A673 (cell line): ENCODE measurements at places on chromosomes 4 and X. TPM values are rescaled to one million over a fixed set of nuclear protein-coding genes. Genes with fewer than 3 reads are reported as not detected.

DNA sequence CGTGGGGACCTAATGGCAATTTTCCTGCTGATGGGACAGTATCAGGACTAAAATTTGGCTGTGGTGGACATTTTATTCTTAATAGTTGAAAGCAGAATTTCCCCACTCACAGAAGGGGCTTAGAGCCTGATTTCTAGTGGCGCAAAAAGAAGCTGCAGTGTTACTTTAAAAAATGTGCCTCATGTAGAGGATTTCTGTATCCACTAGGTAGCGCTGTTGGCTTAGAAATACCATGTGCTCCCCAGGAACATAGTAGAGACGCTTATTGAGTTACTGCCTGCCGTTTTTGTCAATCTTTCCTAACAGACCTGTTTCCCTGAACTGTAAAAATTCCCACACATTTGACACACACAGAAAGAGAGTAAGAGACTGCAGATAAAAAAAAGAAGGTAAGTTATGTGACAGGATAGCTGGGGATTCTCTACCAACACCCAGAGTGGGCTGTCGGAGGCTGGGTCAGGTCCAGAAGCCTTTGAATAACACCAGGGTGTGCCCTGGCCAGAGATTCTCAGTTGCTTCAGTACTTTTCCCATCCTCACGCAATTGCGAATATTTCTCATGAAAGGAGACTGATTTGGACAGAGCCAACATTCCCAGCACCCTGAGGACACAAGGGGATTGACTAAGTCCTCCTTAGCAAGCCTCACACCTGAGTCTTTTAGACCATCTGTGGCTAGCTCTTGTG is 88.4 kb downstream of the ZXDA start:
- peak; percentile 81 for DNase-seq
- H3K4me3 ChIP-seq: peak overlapping the region; percentile 36
- no peaks in the 10 kb centered on the region for H3K27me3 ChIP-seq
- H3K36me3 ChIP-seq: no peaks in the 10 kb centered on the region

DNA sequence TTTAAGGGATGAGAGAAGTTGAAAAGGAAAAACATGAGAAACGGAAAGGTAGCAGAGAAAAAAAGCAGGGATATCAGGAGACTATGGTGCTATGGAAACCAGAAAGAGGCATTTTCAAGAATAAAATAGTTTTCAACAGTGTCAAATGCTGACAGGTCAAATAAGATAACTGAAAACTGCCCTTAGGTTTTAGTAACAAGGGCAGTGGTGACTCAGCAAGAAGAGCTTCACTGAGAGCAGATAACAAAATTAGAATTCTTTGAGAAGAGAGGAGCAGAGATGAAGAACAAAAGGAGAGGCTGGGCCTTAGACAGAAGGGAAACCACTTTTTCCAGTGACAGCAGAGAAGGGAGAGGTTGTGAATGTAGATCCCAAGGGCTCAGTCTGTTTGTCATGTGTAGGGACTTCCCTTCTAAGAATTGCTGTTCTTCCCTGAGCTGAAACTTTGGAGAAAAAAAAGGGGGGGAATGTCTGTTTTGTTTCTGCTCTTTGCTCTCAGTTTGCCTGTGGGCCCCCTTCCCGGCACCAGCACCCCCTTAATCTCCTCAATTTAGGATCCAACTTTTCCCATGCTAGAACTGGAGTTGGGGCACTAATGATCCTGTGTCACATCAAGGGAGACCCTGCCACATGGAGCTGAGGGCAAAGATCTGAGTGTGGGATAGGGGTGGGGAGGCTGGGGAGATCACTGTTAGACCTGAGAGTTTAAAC is 26.8 kb upstream of the MAGEA10 start:
- DNase-seq: no peak
- H3K4me3 ChIP-seq: no peak overlapping the region
- H3K36me3 ChIP-seq: no peaks in the 10 kb centered on the region

MND1 gene
- 43.7 and 46.8 TPM in 2 replicates for total RNA-seq

FAM53A gene
- total RNA-seq: 1.6 and 3.1 TPM in 2 replicates

DNA sequence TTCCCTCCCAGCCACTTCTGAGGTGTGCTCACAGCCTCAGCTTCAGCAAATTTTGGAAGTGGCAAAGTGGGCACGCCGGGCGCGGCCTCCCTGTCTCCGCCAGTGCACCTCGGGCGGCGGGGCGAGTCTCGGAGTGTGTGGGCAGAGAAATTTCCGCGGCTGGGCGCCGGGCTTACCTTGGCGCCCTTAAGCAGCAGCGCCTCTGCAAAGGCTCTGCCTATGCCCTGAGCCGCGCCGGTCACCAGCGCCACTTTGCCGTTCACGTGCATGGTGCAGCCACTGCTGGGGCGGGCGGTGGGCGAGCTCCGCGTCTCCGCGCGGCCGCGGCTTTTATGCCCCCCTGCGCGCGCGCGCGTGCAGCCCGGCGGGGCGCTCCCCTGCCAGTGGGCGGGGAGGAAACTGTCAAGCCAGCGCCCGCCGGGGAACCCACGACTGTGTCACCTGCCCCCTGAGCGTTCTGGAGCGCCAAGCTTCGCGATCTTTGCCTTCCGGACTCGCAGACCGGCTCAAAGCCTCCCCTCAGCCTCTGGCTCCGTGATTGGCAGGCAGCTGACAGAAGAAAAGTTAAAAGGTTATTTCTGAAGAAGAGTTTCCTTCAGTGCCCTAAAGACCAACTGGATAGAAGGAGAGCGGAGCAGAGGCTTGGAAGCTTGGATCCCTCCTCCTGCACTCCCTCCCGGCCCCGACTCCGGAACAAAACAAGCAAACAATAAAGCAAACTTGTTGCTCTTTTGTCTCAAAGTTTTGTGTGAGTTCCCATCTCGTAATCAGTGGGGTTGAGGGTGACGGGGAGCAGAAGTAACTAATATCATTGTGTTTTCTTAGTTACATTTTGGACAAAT is at the start of gene HPGD:
HPGD (minus strand) TSS at position 306 of the 842 bp plus-strand sequence; CDS start at position 269, 37 bp downstream.
- H3K27ac ChIP-seq: no peak within 1 kb of the TSS
- peak within 1 kb of the TSS; percentile 52 for H3K4me3 ChIP-seq
- DNase-seq: peak; percentile 61
- peaks cover 4% of the 10 kb centered on the region for H3K4me1 ChIP-seq
- no peaks in the 10 kb centered on the region for H3K36me3 ChIP-seq

- H3K27me3 ChIP-seq: peaks cover 25% of the 10 kb centered on the region
- no peaks in the 10 kb centered on the region for H3K36me3 ChIP-seq
- H3K27ac ChIP-seq: peak overlapping the region; percentile 16
- no peak overlapping the region for H3K4me3 ChIP-seq
- H3K4me1 ChIP-seq: peaks cover 16% of the 10 kb centered on the region
Measured at GRCh38 chrX:13376857-13377549, 57.1 kb upstream of the ATXN3L start.

DNA sequence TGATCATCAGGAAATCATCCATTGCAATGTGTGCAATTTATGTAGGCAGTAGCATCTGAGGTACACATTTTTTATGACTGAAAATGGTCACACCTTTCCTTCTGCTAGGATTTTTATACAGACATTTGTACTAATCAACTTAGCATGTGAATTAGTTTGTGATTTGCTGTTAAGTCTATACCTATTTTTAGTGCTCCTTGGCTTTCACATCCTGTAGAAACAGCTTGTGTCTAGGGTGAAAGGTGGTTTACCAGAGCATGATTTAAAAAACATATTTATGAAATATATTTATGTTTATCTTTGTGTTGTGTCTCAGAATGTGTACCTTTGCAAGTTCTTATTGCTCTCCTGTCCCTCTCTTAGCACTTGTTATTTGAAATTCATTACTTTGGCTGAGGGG is 916.0 kb downstream of the TECRL start:
- no peak for DNase-seq
- H3K36me3 ChIP-seq: no peaks in the 10 kb centered on the region
- no peak overlapping the region for H3K27ac ChIP-seq
- no peak overlapping the region for H3K4me3 ChIP-seq
- H3K4me1 ChIP-seq: no peaks in the 10 kb centered on the region

GC gene
- total RNA-seq: not detected in 2 replicates

DNA sequence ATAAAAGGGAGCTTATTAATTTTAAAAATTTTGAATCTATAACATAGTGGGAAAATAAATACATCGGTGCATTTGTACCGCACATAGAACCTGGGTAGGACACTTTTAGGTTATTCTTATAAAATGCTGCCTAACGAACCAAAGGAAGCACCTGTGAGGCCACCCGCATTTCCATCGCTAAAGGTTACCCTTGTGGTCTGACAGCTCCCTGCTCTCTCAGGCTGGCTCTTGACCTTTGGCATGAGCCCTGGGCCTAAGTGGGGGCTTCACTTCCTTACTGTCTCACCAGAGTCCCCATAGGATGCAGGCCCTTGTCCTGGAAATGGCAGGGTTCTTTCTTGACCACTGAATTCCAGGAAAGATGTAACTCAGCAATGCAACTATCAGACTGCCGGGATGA is 46.0 kb downstream of the HADH start:
- no peaks in the 10 kb centered on the region for H3K27me3 ChIP-seq
- no peak overlapping the region for H3K27ac ChIP-seq
- no peak overlapping the region for H3K4me3 ChIP-seq

- no peak overlapping the region for H3K27ac ChIP-seq
- no peak overlapping the region for H3K4me3 ChIP-seq
- H3K27me3 ChIP-seq: peaks cover 12% of the 10 kb centered on the region
- DNase-seq: no peak
- H3K36me3 ChIP-seq: no peaks in the 10 kb centered on the region
- H3K4me1 ChIP-seq: no peaks in the 10 kb centered on the region
Measured at GRCh38 chrX:153305972-153306371, 15.6 kb downstream of the PNMA6F start.

STAP1 gene
- not detected in 2 replicates for total RNA-seq

GRCh38 chrX:71650333-71650969 is 16.9 kb upstream of the LOC101059915 start:
- H3K27me3 ChIP-seq: no peaks in the 10 kb centered on the region
- H3K4me3 ChIP-seq: no peak overlapping the region
- no peak for DNase-seq
- no peak overlapping the region for H3K27ac ChIP-seq

BANK1 gene
- total RNA-seq: not detected in 2 replicates
